Endothelial cell (in vitro differentiated cells): ENCODE measurements at places on chromosomes 6 and 20. TPM values are rescaled to one million over a fixed set of nuclear protein-coding genes. Genes with fewer than 3 reads are reported as not detected.

DNA sequence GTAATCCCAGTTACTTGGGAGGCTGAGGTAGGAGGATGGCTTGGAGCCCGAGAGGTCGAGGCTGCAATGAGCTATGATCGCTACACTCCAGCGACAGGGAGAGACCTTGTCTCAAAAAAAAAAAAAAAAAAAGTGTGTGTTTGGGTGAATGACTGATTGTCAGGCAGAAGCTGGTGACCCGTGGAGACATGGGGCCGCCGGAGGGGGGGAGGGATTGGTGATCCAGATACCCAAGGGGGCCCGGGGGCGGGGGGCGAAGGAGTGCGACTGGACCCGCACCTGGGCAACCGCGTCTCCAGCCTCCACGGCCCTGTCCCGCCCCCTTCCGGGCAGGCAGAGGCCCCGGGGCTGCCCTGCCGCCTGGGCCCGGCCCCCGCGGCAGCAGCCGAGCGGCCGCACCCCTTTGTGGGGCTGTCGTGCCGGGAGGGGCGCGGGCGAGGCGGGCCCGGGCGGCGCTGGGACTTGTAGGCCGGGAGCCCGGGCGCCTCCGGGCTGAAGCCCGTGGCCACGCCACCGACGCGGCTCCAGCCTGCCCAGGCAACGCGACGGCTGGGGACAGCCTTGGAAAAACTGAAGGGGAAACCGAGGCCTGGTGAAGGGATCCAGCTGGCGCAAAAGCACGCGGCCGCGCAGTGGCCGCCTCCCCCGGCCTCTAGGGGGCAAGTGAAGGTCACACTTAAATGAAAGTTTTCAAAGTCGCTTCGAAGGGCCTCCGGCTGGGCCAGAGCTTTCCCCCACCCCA lies 2.1 kb upstream of the RBM38 start:
- peaks cover 6% of the 10 kb centered on the region for H3K36me3 ChIP-seq
- DNase-seq, result peak; percentile 37
- peaks cover 7% of the 10 kb centered on the region for H3K27me3 ChIP-seq
- H3K4me3 ChIP-seq, result peak overlapping the region; percentile 74
- peak overlapping the region; percentile 30 for H3K27ac ChIP-seq

Gene SYCP2L
- 8.1 TPM for total RNA-seq

Gene PGC
- not detected for total RNA-seq

Gene SLC22A7
- not detected for total RNA-seq

GRCh38 chr6:38501931-38502330 lies 137.8 kb downstream of the BTBD9 start:
- H3K4me1 ChIP-seq, result no peaks in the 10 kb centered on the region
- no peak for DNase-seq
- no peaks in the 10 kb centered on the region for H3K36me3 ChIP-seq
- no peaks in the 10 kb centered on the region for H3K27me3 ChIP-seq
- no peak overlapping the region for H3K4me3 ChIP-seq

DNA sequence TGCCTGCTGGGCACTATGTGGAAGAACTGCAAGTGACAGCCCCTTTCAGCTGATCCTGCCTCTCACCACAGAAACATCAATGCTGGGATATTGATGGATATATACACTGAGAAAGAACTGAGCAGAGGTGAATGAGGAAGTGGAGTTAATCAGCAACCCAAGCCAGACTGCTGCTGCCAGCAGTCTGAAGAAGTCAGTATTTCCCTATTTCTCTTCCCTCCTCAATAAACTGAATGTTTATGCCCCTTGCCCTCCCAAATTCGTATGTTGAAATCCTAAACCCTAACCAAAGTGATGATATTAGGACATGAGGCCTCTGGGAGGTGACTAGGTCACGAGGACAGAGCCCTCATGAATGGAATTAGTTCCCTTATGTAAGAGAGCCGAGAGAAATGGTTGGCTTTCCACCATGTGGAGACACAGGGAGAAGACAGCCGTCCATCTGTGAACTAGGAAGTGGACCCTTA lies 76.3 kb downstream of the CDK19 start:
- H3K27me3 ChIP-seq, result peaks cover 3% of the 10 kb centered on the region
- no peak overlapping the region for H3K27ac ChIP-seq
- no peaks in the 10 kb centered on the region for H3K4me1 ChIP-seq

- no peaks in the 10 kb centered on the region for H3K36me3 ChIP-seq
- H3K4me3 ChIP-seq, result no peak overlapping the region
- no peak for DNase-seq
- no peak overlapping the region for H3K27ac ChIP-seq
- no peaks in the 10 kb centered on the region for H3K4me1 ChIP-seq
These were observed 73.7 kb downstream of the CDH4 start for GRCh38 chr20:61325718-61326117.

- no peak for DNase-seq
- no peaks in the 10 kb centered on the region for H3K27me3 ChIP-seq
- peaks cover 8% of the 10 kb centered on the region for H3K4me1 ChIP-seq
- no peaks in the 10 kb centered on the region for H3K36me3 ChIP-seq
- no peak overlapping the region for H3K4me3 ChIP-seq
- no peak overlapping the region for H3K27ac ChIP-seq
These were observed 704.9 kb upstream of the CITED2 start for GRCh38 chr6:140079328-140079727.

DNA sequence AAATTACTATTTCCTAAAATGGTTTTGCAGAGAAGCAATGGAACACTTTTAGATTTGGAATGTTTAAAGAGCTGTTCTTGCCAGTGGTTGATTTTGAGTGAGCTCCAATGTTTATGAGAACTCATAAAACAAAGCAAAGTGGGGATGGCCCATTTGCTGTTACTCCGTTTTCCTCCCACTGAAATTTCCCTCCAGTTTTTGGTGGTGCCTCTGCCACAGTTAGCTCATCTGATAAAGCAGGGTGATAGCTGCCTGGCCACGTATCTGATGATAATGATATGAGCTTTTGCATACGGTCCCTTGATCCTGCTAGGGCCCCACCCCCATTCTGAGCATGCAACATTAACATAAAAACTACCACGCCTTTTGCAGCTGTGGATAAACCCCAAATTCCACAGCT lies 10.4 kb downstream of the CD83 start:
- H3K4me1 ChIP-seq, result peaks cover 4% of the 10 kb centered on the region
- DNase-seq, result no peak
- H3K4me3 ChIP-seq, result no peak overlapping the region
- peaks cover 1% of the 10 kb centered on the region for H3K27me3 ChIP-seq

DNA sequence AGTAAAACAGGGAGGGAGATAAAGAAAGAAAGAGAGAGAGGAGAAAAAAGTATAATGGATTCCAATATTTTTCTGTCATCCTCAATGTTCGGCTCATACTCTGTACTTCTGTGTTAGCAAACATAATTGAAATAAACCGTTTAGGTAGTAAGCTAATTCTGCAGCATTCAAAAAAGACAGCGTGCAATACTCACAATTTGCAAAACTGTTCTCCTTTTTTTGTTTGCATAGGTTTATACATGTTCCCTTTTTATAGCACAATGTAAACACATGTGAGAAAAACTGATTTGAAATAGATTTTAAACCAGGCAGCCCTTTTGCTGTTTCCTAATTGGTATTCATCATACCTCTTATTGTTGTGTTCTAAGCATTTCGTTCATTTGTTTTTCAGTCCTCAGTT lies 188.9 kb downstream of the PLCB1 start:
- no peaks in the 10 kb centered on the region for H3K4me1 ChIP-seq
- no peaks in the 10 kb centered on the region for H3K36me3 ChIP-seq
- H3K27ac ChIP-seq, result no peak overlapping the region
- peaks cover 3% of the 10 kb centered on the region for H3K27me3 ChIP-seq
- no peak for DNase-seq
- H3K4me3 ChIP-seq, result no peak overlapping the region

Gene ARMC12
- 0.69 TPM for total RNA-seq

Gene NKX2-4
- total RNA-seq, result not detected

- H3K4me1 ChIP-seq, result peaks cover 3% of the 10 kb centered on the region
- H3K27ac ChIP-seq, result peak overlapping the region; percentile 36
- DNase-seq, result peak; percentile 25
These were observed 3.3 kb downstream of the KCNS1 start for GRCh38 chr20:45097485-45098102.

GRCh38 chr6:132685009-132685408 lies 26.0 kb upstream of the TAAR1 start:
- H3K36me3 ChIP-seq, result no peaks in the 10 kb centered on the region
- no peak overlapping the region for H3K27ac ChIP-seq
- DNase-seq, result no peak
- H3K4me1 ChIP-seq, result peaks cover 26% of the 10 kb centered on the region
- no peak overlapping the region for H3K4me3 ChIP-seq
- H3K27me3 ChIP-seq, result peaks cover 2% of the 10 kb centered on the region

Gene OPRL1
- total RNA-seq, result 10.2 TPM

DNA sequence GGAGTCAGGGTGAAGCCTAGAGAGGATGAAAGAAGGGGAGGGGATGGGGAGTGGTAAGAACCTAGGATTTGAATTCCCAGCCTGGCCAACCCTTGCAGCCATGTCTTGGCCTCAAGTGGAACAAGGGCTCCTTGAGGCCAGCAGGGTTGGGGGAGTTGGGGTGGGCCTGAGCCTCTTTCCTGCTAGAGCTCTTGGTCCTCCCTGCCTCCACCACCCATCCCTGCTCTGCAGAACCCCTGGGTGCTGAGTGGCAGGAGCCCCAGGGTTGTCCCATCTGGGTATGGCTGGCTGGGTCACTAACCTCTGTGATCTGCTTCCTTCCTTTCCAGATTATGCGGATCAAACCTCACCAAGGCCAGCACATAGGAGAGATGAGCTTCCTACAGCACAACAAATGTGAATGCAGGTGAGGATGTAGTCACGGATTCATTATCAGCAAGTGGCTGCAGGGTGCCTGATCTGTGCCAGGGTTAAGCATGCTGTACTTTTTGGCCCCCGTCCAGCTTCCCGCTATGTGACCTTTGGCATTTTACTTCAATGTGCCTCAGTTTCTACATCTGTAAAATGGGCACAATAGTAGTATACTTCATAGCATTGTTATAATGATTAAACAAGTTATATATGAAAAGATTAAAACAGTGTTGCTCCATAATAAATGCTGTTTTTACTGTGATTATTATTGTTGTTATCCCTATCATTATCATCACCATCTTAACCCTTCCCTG lies 8.3 kb downstream of the VEGFA start:
- H3K4me1 ChIP-seq, result peaks cover 10% of the 10 kb centered on the region
- H3K4me3 ChIP-seq, result no peak overlapping the region
- peaks cover 8% of the 10 kb centered on the region for H3K36me3 ChIP-seq
- H3K27ac ChIP-seq, result no peak overlapping the region

Gene GPR63
- 1.5 TPM for total RNA-seq

- peaks cover 18% of the 10 kb centered on the region for H3K36me3 ChIP-seq
- no peak for DNase-seq
- H3K4me3 ChIP-seq, result no peak overlapping the region
These were observed 12.1 kb upstream of the SUMO4 start for GRCh38 chr6:149387779-149388512.

DNA sequence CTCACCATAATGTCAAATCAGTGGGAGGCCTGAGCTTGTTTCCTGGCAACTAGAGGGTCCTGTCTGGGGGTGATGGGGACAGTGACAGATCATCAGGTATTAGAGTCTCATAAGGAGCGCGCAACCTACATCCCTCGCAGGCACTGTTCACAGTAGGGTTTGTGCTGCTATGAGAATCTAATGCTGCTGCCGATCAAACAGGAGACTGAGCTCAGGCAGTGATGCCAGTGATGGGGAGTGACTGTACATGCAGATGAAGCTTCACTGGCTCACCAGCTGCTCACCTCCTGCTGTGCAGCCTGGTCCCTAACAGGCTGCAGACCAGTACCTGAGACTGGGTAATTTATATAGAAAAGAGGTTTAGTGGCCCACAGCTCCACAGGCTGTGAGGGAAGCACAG lies 147.3 kb downstream of the TTLL2 start:
- no peak overlapping the region for H3K4me3 ChIP-seq
- H3K27me3 ChIP-seq, result peaks cover 6% of the 10 kb centered on the region
- H3K4me1 ChIP-seq, result peaks cover 59% of the 10 kb centered on the region
- no peak for DNase-seq
- H3K27ac ChIP-seq, result no peak overlapping the region

Gene MEP1A
- total RNA-seq, result not detected

DNA sequence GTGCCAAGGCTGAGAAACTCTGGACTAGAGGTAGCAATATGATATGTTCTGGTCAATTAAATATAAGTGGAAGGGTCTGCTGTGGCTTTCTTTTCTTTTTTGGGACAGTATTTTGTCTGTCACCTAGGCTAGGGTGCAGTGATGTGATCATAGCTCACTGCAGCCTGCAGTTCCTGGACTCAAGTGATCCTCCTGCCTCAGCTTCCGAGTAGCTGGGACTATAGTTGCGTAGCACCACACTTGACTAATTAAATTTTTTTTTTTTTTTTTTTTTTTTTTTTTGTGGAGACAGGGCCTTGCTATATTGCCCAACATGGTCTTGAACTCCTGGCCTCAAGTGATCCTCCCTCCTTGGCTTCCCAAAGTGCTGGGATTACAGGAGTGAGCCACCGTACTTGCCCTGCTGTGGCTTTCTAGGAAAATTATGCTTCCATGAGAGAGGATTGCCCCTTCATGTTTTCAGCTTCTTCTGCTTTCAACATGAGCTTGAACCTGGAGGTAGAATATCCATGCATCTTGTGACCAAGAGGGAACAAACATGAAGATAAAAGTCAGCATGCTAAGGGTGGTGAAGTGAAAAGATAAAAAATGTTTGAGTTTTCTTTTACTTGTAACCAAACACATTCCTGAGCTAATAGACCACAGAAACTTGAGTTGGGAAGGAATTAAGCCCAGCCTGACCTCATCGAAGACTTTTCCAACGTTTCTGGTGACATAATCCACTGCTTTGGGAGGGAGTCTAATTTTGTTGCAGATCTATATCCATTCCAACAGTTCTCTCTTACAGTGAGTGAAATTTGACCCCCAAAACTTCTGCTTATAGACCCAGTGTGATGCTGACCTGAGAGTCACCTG lies 75.1 kb downstream of the CARMIL1 start:
- no peaks in the 10 kb centered on the region for H3K27me3 ChIP-seq
- H3K36me3 ChIP-seq, result no peaks in the 10 kb centered on the region
- no peak overlapping the region for H3K4me3 ChIP-seq
- peaks cover 11% of the 10 kb centered on the region for H3K4me1 ChIP-seq
- H3K27ac ChIP-seq, result no peak overlapping the region
- DNase-seq, result no peak

DNA sequence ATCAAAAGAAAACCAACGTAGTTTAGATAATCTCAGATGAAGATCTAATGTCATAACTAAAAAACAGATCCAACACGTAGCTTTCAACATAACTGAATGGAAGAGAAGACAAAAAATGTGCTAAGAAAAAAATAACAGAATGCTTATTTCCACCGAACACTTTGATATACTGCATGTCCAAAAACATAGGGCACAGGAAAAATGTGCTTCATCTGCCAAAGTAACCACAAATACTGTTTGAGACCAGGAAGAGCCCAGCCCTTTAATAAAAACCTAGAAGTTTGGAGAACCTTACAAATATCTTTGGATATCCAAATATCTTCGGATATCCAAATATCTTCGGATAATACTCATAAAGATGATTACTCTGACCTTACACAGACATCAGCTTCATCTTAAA lies 19.8 kb downstream of the LAMA4 start:
- no peaks in the 10 kb centered on the region for H3K36me3 ChIP-seq
- H3K27me3 ChIP-seq, result no peaks in the 10 kb centered on the region
- no peak overlapping the region for H3K4me3 ChIP-seq
- no peak for DNase-seq
- no peak overlapping the region for H3K27ac ChIP-seq

Gene TGM6
- total RNA-seq, result not detected
